ENCODE measurements at places on chromosomes 5 and 9.

GRCh38 chr5:151020304-151021110 is at the start of gene GPX3:
Gene GPX3 (plus strand): TSS chr5:151020591. CDS start chr5:151020655, 64 bp downstream.
- DNase-seq: no peak

DNA sequence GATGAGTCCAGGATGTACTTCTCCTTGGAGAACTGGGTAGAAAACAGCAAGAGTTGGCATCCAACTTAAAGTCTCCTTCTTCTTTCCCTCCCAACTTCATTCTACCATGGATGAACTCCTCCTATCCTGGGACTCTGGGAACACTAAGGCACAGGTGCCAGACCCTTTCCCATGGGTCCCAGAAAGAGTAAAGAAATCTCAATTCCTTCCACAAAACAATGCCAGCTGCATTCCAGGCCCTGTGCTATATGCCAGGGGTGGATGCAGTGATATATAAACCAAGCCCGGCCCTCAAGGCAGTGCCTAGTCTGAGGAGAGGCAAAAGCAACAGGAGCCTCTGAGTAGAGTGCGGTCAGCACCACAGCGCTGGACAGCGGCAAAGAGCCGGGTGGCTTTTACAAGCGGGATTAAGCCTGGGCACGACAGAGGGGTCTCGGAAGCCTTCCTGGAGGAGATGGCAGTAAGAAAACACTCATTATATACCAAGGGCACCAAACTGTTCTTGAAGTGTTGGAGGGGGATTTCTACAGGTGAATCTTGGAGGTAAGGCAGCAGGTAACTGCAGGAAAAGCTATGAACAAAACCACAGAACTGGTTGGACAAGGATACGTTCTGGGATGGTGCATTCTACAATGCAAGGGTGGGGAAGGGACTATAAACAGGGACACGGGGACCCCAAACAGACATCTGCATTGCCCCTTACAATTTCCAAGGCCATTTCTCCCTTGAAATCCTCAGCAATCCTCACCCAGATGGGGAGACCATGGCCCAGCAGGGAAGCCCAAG is 16.4 kb upstream of the TOR2A start:
- no peak for DNase-seq

GRCh38 chr5:68141494-68141893 is 74.1 kb upstream of the PIK3R1 start:
- peak; percentile 20 for DNase-seq

DNA sequence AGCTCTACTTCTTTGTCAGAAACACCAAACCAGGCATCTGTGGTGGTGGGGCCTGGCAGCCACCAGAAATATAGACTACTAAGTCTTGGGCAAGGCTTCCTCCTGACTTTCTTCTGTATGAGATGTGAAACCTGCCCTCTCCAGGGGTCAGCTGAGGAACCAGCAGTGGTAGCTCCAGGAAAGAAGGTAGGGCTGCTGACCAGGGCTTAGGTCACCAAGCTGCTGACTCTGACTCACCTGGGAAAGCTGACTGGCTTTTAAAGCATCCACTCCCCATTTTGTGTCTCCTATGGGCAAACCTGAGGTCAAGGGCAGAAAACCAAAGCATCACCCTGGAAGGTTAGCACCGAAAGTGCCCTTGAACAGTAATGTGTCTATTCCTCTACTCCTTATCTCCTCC is 10.4 kb upstream of the SH3TC2 start:
- no peak for DNase-seq

- DNase-seq: no peak
Measured at GRCh38 chr5:110112348-110112747, 422.6 kb downstream of the MAN2A1 start.

GRCh38 chr5:160108124-160108523 is 11.1 kb downstream of the PWWP2A start:
- DNase-seq: no peak

DNA sequence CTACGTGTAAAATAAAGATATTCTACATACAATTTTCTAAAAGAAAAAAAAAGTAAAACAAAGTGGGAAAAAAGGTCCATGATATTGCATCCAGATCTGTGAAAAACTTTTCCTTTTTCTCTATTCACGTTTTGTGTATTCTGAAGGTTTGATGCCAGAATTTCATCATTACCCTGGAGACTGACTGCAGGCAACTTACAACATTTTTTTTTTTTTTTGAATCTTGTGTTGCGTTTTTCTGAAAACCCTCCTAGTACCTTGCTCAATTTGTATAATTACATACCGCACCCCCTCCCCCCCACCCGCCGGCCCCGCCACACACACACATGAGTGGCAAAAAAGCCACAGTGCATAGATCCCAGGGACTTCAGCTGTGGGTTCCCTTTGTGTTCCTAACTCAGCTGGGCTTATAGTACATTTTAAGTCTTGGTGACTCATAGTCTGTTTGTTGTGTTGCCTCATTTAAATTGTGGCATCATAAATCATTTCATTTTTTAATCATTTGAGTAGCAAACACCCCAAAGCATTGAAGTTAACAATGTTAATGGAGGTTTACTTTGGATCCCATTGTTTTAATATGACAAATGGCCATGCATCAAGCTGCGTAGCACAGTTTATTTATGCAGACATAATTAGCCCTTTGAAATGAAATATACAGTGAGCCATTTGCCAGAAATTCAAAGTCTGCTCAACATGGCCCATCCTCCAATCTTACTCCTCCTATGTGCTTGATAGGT is 36.0 kb downstream of the PRDM6 start:
- DNase-seq: no peak

Data from epithelial cell of proximal tubule (primary cell).